Camera-type eye (tissue), 1 donor: ENCODE measurements at places on chromosomes 7 and 10. TPM values are rescaled to one million over a fixed set of nuclear protein-coding genes. Genes with fewer than 3 reads are reported as not detected.

Gene GCK
- 5.9 TPM for total RNA-seq

Gene HNRNPF
- 171 TPM for total RNA-seq

Gene INPP5A
- total RNA-seq: 51.6 TPM

Gene EPO
- not detected for total RNA-seq

Gene NAT16
- 0.82 TPM for total RNA-seq

Gene PIK3AP1
- total RNA-seq: 5.4 TPM
